ENCODE measurements at places on chromosomes 11 and 22.

GRCh38 chr11:71302911-71303310, 50.5 kb upstream of the SHANK2 start:
- no peak for DNase-seq

DNA sequence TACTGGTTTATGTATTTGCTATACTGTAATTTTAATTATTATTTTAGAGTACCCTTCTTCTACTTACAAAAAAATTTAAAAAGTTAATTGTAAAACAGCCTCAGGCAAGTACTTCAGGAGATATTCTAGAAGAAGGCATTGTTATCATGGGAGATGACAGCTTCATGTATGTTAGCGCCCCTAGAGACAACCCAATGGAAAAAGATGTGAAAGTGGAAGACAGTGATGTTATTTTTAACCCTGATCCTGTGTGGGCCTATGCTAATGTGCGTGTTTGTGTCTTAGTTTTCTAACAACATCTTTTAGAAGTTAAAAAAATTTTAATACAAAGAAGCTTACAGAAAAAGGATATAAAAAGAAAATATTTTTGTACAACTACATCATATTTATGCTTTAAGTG, 205.0 kb downstream of the FAM76B start:
- DNase-seq, result no peak

GRCh38 chr11:75639762-75640181, 29.1 kb downstream of the MAP6 start:
- DNase-seq, result peak; percentile 34

DNA sequence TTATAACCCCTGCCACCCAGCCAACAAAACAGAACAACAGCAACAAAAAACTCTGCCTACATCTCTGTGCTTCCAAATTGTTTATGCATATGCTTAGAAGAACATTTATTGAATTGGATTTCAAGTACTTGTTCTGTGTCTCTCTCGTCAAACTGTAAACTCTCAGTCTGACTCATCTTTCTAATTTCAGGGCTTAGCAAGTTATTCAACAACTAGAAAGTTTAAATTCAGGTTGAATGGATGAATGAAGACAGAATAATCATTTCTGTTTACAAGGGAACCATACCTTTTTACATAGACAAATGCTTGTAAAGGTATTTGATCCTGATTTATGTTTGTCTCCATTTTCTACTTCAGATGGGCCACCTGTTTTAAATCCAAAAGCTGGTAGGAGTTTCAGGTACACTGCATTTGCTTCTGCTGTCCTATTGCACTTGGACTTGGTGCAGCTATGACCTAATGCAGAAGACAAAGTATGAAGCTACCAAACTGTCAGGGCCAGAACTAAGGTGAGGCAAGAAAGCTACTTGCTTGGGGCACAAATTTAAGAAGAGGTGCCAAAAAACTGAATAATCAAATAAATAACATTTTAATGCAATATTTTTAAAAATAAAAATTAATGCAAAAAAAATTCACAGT, 1.6 kb upstream of the FBXO3 start:
- no peak for DNase-seq

- no peak for DNase-seq
Measured at GRCh38 chr11:60994541-60995080, 23.1 kb downstream of the CD6 start.

GRCh38 chr11:72293910-72294615, 50.1 kb upstream of the PHOX2A start:
- DNase-seq, result no peak

GRCh38 chr11:67199751-67200150, 66.5 kb upstream of the GRK2 start:
- DNase-seq, result no peak

All from NCI-H526 treated with DMSO at 0.1 percent for 48 hours (cell line).